AML-193 (cell line): ENCODE measurements at places on chromosomes 6 and 20.

GRCh38 chr20:25675161-25675560 is 21.5 kb downstream of the ZNF337 start:
- DNase-seq = no peak

DNA sequence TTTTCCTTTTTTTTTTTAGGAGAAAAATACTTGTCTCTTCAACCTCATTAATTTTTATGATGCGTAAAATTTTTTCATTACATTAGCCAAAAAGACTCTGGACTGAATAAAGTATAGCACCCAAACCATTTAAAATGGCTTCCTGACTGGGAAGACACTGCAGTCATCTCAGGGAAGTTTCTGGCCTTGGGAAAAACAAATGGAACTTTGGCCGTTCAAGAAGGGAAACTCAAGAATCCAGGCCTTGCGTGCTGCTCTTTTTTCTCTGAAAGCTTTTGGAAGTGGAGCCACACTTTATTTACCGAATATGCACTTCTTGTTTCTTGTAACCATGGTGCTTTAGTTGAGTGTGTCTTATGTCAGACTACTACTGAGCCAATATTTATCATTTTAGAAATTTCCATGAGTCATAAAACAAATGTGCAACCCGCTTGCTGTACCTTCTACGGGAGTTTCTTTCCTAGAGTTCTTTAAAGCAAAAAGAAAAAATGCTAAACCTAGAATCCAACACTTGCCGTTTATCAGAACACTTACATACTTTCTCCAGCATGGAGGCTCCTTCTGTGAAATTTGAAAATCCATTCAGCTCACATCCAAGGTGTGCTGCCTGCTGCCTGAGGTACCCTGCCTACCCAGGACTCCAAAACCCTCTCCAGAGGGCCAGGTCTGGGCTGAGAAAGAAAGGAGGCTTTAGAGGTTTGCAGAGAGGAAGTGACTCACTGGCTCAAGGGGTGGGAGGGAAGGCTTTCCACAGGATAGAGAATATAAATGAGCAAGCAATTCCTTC is 11.5 kb upstream of the DSTN start:
- peak; percentile 33 for DNase-seq

DNA sequence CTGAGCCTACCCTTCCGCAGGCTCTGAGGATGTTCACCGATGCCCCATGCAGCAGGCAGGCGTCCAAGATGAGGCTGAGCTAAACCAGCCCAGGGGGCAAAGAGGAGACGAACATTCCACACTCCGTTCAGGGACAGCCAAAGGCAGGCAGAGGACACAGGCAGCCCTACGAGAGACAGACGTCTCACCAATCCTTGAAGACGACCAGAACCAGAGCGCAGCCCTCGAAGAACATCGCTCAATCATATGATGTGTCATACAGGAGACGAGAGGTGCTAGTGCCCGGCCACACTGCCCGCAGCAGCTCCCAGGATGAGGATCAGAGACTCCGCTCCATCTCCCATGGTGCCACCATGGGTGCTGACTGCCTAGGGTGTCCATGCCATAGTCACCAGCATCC is 35.6 kb upstream of the TMEM181 start:
- no peak for DNase-seq

DNA sequence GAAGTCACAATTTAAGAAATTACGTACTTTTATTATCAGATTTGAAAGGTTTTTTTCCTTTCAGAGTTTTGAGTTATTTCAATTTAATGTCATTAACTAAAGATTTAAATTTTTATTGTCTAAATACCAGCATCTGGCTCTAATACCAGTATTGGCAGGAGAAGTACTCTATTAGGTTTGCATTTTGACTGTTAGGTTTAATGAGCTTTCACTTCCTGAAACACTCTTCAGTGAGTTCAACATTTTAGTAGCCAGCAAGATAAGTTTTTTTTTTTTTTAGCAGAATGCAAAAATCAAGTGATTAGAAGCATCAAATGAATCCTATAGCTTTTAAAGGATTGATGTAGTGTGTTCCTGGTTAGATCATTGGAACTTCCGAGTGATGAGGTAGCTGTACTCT is 34.0 kb upstream of the SCGN start:
- DNase-seq = no peak

GRCh38 chr6:133313068-133313467 is 71.9 kb downstream of the EYA4 start:
- DNase-seq = no peak

DNA sequence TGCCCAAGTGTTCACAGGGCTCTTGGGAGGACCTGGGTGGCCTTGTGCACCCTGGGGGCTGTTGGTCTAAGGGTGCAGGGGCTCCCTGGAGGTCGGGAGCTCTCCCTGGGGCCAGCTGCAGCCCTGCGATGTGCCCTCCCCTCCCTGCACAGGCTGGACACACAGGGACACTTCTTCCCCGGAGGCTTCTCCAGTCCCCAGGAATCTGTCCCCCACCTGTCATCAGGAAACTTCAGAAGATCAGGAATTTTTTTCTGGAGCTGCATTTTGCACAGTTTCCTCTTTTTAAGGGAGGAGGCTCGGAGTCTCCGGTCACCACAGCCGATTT is 66.9 kb upstream of the BHLHE23 start:
- DNase-seq = no peak

DNA sequence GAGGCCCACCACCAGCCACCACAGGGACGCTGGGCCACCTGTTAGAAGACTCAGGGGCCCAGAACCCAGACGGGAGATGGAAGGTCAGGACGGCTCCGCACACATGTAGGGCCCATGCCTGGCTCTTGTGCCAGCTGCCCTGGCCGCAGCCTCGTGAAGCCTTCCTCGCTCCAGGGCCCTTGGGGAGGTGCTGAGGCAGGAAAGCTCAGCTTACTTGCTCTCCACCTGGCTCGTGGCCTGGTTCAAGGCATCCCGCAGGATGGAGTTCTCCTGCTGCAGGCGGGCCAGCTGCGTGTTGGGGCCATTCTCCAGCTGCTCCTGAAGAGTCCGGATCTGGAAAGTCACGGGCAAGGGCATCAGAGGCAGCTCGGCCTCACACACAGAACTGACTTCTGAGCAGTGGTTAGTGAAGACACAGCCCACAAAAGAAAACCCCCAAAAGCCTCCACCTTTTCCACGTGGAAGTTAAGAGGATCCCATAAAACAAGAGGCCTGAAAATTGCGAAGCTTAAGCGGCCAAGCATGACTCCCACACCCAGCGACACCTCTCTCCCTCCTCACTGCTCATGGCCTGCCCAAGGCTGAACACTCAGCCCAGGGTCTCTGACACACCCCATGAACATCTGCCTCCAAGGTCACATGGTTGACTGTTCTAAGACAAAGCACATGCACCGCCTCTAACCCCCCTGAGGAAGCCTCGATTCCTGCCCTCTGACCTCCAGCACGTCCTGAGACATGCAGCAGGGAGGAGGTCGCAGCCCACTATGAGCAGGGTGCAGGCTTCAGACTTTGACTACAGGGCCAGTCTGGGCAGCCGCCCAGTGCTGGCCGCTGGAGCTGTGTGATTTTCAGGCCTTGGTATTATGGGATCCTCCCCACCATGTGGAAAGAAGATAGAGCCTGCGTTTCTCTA is 46.5 kb downstream of the RRBP1 start:
- no peak for DNase-seq

DNA sequence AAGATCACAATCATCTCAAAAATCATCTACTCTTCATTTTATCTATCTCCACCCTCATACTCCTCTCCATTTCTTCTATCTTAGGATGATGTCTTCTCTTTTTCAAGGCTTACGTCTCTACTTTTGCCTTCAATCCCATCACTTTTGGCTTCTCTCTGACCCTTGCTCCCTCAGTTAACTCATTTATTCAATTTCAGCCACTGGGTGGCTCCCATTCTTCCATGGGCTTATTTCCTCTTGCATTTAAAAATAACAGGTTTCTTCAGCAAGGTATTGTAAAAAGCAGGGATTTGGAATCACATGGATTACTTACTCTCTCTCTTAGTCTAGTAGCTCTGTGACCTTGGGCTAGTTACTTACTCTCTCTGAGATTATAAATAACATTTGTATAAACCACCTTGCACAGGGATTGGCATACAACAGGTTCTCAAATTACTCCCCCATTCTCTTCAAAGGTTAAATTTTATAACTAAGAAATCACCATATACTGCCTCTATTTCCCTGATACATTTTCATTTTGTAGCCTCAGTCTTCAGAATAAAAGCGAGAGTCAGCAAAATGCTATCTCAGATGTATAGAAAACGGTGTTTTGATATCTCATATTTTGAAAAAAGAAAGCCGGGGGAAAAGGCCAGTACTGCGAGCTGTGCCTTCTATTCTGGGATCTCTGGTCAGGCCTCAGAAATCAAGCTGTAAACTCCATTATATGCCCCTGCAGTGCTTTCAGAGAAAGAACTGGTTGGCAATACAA is 5.5 kb downstream of the ZSCAN12 start:
- no peak for DNase-seq
